ENCODE measurements at places on chromosomes 13 and 19.

DNA sequence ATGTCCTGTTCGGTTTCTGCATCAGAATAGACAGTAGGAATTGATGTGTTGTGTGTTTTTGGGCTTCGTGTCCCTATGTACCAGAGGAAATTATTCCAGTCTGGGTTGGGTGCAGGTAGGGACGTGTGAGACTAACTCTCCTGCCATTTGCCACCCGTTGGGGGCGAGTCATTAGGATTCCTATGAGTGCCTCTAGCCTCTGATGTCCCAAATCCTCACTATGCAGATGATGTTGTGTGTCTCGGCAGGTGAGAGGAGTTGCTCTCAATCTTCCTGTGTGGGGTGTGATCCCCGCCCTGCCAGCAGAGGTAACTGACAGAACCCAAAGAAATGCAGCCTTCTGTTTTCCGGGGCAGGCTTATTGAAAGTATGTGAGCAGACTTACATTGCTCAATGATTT, 31.2 kb upstream of the ZNF331 start:
- no peak for DNase-seq

DNA sequence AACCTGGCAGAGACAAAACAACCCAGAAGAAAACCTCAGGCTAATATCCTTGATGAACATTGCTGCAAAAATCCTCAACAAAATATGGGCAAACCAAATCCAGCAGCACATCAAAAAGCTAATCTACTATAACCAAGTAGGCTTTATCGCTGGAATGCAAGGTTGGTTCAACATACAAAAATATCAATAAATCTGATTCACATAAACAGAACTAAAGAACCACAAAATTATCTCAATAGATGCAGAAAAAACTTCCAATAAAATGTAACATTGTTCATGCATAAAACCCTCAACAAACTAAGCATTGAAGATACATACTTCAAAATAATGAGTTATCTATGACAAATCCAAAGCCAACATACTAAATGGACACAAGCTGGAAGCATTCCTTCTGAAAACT, 8.8 kb downstream of the ZNF724 start:
- no peak for DNase-seq

DNA sequence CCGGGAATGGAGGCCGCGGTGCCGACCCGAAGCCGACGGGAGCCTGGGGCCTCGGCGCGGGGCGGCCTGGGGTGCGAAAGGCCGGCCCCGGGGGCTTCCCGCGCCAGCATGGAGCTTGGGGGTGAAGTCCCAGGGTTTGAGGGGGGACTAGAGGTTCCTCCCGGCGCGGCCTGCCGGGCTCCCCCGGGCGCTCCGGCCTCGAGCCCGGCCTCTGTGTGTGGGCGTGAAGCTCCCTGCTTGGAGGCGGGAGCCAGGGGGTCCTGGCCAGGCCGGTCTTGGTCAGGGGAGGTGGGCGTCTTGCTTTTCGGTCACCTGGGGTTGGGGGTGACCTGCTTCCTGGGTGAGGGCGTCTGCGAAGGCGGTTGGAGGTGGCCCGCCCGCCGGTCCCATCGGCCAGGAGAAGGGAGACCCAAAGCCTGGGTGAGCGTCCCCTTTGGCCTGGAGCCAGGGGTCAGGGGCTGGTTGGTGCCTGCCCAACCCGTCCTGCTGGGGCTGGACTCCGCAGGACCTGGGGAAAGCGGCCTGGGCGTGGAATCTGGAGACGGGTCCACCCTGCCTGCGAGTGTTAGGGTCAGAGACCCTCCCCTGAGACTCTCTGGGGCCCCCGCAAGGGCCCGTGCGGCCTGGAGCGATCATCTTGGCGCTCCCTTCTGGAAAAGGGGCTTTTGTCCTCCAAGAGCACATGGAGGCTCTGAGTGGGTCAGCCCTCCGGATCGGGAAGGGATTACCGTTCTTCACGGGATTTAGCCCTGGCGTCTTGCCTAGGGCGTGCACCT, 535 bp downstream of the BSG start:
- no peak for DNase-seq

GRCh38 chr13:40692946-40693345, 26.5 kb upstream of the FOXO1 start:
- no peak for DNase-seq

GRCh38 chr19:4045597-4046361, 20.9 kb downstream of the ZBTB7A start:
- DNase-seq = no peak

- no peak for DNase-seq
These were observed 46.1 kb upstream of the RAP2A start for GRCh38 chr13:97387890-97388289.

GRCh38 chr13:89204435-89204834, 1533.3 kb downstream of the SLITRK5 start:
- no peak for DNase-seq

- no peak for DNase-seq
These were observed 140.0 kb downstream of the SIPA1L3 start for GRCh38 chr19:38047049-38047438.

GRCh38 chr13:48579165-48579918, 46.5 kb upstream of the RCBTB2 start:
- DNase-seq = no peak

GRCh38 chr19:46990991-46991676, 28.5 kb upstream of the NPAS1 start:
- peak; percentile 49 for DNase-seq

DNA sequence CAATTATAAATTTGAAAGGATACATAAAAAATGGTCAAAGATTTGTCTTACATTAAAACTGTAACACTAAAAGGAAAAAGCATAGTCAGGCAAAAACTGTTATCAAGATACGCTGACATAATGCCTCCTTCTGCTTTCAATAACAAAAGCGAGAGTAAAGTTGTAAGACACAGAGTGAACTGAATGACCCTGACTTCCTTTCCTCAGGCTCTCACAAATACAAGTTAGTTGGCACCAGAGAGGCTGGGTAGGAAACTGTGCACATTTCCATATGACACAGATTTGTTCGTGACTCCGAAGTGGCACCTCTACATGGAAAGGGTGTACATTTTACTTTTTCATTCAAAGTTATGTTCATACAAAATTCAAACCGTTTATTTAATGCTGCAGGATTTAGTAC, 15.4 kb downstream of the FGF14 start:
- no peak for DNase-seq

DNA sequence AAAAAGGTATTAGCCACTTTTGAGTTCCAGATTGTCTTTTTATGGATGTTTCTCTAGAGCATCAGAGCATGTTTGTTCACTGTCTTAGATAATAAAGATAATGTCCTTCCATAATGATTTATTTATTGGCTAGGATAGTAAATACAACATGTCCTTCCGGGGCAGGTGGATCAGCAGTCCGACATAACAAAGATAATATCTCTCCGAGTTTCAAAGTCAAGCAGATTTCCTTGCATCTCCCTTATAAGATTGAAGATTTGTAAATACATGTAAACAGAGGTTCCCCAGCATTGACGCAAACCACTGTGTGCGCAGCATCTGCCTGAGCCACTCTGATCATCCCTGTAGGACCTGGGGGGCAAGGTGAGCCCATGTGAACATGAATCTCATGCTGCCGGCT, 8.8 kb upstream of the KLK15 start:
- no peak for DNase-seq

DNA sequence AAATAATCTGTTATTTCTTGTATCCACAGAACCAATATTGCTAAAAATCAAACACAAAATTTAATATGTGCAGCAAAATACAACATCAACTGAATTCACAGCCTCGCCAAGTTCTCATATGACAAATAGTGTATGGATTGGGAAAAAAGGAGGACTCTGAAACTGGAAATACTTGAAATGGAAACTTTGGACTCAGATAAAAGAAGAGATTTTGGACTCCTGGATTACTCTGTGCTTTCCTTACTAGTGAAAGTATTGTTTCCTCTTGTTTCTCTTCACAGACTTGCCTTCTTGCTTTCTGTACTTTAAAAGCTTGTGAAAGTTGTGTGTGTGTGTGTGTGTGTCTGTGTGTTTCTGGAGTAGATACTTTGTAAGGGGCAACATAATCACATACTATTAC, 1596.3 kb downstream of the PCDH9 start:
- no peak for DNase-seq

DNA sequence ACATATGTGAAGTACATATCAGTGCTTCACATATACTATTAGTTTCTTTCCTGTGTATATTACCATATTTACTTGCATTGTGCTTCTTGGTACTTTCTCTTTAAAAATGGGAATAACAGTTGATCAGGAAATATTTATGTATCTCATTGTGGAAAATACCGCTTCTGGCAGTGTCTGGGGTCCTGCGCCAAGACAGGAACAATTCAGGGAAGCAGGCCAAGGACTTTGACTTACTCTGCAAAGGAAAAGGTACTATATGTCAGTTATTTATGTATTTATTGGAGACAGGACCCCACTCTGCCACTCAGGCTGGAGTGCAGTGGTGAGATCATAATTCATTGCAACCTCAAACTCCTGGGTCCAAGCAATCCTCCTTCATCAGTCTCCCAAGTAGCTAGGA, 57.7 kb upstream of the NBEA start:
- DNase-seq = no peak

GRCh38 chr13:74191410-74191809, 57.2 kb upstream of the KLF12 start:
- DNase-seq = no peak

DNA sequence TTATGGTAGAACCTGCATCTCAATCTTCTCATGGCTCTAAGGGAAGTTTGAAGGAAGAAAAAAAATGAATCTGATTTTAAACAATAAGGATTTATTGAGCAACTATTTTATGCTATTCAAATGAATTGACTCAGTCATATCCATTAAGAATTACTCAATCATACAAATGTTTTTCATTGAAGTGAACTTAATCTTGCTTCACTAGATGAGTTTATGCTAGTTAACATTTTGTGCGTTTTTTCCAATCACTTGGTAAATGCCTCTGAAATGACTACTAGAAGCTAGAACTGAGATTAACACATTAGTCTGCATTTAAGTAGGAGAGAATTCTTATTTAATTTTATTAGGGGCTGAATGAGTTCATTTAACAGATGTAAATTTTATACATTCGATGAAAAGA, 25.2 kb downstream of the RXFP2 start:
- DNase-seq = no peak

DNA sequence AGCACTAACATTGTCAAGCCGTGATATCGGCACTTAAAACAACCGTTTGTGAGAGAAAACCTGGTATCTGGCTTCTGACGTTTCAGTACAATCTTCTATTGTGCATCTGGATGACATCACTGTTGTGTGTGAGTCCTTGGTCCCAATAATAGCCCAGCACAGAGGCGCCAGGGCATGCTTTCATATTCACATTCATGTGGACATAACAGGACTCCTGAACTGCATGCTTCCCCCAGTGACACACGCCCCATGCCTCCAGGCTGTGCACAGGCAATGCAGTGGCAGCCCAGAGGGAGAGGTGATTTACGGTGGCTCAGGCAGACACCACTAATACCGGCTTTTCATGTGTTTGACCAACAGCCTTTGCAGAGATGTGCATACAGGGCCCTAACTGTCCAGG, 58.1 kb downstream of the MRPL57 start:
- no peak for DNase-seq

- DNase-seq = no peak
These were observed 16.0 kb downstream of the SMG9 start for GRCh38 chr19:43738780-43739211.

- peak; percentile 85 for DNase-seq
These were observed 540 bp upstream of the ZFP36 start for GRCh38 chr19:39405958-39406655.

- peak; percentile 91 for DNase-seq
These were observed at the start of gene KCNC3 for GRCh38 chr19:50329146-50329925. KCNC3 (minus strand) TSS chr19:50329377; CDS start chr19:50329082, 295 bp downstream.

DNA sequence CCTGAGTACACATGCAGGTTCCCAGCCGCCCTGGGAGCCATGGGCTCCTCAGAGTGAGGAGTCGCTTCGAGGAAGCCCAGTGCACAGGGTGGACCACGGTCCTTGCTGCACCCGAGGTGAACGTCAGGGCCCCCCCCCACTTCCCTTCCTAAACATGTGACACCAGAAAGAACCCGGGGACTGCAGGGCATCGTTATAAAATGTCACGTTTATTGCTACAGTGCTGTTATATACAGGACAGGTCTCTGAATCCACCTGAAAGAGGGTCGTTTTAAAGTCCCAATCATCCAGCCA, 3.8 kb upstream of the UQCR11 start:
- DNase-seq = no peak

- no peak for DNase-seq
These were observed 8.5 kb upstream of the SIGLEC8 start for GRCh38 chr19:51466723-51467122.
